ENCODE measurements at places on chromosomes 4 and X.

DNA sequence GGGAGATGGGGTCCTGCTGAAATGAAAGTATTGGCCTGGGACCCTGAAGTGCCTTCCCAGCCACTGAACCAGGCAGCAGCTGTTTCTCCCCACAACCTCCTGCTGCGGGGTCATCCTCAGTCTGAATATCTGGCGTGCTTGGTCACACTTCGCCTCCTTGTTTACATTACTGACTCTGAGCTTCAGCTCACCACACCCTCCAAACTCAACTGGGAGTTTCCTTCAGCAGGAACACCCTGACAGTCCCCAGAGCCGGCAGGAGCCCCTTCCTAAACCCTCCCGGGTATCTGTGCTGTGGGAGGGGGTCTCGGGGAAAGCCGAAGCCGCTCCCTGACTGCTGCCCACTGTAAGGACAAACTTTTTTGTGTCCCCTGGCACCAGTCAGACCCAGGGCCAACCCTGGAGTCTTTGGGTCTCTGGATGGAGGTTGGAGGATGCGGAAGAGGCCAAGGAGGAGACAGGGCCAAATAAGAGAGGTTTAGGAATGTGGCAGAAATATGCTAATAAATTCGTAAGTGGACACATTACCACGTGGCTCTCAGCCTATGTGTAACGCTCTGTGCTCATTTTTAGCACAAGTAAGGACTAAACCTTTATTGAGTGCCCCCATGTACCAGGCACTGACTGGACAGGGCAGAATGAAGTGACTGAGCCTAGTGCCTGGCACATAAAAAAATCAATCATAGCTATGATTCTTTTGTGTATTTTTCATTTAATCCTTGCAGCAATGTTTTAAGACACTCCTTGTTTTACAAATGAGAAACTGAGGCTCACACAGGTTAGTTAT lies 20.7 kb downstream of the FHDC1 start:
- no peak for DNase-seq

GRCh38 chr4:164943192-164943591 lies 34.3 kb downstream of the TRIM61 start:
- DNase-seq, result no peak

GRCh38 chr4:38162240-38162784 lies 202.1 kb downstream of the PTTG2 start:
- no peak for DNase-seq

DNA sequence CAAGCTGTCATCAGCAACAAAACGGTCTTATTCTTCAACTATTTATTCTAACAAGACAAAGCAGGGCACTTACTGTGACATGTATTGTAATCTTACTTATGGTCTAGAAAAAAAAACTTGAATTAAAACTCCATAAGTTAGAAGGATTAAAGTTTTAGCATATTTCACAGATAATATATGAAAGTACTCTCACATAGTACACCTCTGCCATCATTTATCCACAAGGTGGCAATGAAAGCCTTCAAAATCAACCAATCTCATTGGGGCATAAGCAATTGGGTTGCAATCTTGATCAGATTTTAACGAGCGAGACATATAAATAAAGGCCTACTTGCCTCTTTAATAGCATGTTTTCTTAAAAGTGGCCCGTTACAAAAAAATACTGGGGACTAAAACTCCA lies 1382.9 kb downstream of the FAM133A start:
- no peak for DNase-seq

DNA sequence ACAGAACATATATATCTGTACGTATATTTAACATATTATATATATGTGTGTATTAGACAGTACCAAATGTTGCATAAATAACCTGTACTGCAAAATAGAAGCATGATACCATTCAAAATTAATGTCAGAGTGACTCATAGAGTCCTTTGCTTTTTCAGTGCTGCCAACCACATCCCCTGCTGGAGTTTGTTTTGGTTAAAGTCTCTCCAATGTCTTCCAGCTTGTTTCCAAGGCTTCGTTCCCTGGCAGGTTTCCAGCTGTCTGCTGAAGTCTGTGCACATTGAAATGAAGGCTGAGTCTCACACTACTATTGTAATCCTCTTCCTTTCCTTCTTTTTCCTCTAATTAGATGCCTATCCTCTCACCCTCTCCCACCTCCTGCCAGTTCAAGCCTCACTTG lies 14.9 kb downstream of the NRK start:
- no peak for DNase-seq

- DNase-seq, result no peak
Observed at GRCh38 chrX:38142610-38143009, 78.1 kb downstream of the SRPX start.

DNA sequence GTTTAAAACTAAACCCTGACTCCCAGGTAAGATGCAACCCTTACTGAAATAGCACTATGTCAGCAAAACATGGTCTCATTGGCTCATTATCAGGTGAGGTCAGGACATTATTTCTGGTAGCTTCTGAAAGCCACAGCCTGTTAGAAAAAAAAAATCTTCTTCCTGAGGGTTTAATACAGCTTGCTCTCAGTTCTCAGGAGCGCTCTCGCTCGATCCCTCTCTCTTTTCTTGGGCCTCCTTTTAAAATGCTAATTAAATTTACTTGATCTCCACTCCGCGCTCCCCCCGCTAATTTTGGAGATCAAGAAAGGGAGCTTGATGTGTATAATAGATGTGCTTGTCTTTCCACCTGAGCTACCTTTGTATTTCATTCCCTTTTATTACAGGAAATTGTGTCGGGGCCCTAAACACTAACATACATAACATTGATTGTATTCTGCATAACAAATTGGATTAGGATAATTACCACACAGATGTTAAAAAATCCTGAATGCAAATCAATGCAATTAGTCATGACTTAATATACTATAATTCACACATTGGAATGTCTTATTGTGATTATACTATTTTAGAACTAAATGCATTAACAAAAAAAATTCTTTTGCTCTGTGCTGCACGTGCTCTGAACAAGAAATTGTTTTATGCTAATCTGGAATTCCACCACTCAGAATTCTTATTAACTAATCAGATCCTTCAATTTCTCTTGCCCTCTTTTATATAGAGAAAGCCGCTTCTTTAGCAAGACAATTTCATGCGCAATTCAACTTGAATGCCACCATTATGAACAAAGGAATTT lies 101.6 kb upstream of the TEX13D start:
- no peak for DNase-seq

DNA sequence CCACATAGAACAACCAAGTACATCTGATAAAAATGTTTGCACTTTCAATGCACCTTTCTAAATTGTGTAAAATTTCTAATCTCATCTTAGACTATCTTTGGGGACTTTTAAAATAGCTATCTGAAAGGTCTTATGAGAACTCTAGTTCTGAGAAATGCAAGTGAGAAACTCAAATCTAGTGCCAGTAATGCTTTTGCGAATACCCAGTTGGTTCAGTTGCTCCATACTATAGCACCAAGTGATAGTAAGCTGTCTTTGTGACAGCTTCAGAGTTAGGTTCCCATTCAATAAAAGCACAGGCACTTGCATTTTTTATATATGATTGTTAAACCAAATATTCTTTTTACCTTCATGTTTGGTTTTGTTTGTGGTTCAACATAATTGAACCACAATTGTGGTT lies 4.5 kb upstream of the ITM2A start:
- no peak for DNase-seq

- no peak for DNase-seq
Observed at GRCh38 chr4:128682942-128683666, 126.4 kb upstream of the JADE1 start.

- no peak for DNase-seq
Observed at GRCh38 chrX:134544513-134545151, 84.7 kb downstream of the HPRT1 start.

DNA sequence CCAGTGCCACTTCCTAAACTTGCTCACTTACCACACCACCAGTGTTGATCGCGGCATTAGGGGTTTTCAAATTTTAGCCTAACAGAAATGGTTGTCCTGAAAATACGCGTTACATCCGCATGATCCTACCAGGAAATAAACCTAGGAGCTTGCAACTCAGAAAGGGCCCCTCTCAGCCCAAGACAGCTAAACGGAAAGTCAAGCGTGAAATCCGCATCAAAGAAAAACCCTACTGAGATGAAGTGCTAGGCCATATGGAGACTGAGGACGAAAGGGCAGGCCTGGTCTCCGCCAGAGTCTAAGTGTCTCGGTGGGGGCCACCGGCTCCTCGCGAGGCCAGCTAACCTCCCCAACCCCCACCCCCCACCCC lies 626 bp downstream of the YTHDC1 start:
- DNase-seq, result no peak

GRCh38 chr4:95949808-95950207 lies 109.9 kb downstream of the PDHA2 start:
- DNase-seq, result no peak

DNA sequence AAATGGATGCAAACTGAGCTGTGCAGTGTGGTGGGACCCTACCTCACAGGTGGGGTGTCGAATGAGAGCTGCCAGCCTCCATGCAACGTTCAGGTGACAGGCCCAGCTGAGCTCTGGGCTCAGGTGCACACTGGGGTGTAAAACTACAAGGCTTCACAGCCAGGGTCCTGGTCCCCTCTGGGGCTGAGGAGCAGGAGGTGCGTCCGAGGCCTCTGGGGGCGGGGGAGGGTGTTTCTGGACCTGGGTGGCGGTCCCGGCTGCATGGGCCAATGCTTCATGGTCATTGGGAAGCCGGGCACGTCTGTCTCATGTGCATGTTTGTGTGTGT lies 26.5 kb upstream of the SORCS2 start:
- no peak for DNase-seq

DNA sequence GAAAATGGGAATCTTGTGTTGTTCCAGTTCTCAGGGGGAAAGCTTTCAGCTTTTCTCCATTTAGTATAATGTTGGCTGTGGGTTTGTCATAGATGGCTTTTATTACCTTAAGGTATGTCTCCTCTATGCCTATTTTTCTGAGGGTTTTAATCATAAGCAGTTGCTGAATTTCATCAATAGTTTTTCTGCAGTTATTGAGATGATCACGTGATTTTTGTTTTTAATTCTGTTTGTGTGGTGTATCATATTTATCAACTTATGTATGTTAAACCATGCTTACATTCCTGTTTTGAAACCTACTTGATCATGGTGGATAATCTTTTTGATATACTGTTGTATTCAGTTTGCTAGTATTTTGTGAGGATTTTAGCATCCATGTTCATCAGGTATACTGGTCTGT lies 66.8 kb upstream of the CENPE start:
- no peak for DNase-seq

GRCh38 chrX:109632906-109633504 lies 8.0 kb upstream of the KCNE5 start:
- DNase-seq, result no peak

DNA sequence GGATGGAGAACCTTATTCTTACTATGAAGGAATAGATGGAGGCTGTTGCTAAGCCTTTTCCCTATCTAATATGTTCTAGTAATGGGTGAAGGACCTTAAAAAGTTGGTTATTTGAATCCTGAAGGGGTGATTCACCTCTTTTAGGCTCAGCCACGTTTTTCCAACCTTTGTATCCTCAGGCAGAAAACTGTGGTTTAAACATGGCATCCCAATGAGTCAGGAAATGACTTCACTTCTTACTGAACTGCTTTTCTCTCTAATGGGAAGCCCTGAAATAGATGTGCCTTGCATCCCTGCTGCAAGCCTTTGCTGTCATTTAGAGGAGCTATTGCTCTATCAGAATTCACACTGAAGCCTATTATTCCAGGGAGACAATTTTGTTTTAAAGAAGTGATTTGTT lies 191.0 kb upstream of the ARX start:
- no peak for DNase-seq

DNA sequence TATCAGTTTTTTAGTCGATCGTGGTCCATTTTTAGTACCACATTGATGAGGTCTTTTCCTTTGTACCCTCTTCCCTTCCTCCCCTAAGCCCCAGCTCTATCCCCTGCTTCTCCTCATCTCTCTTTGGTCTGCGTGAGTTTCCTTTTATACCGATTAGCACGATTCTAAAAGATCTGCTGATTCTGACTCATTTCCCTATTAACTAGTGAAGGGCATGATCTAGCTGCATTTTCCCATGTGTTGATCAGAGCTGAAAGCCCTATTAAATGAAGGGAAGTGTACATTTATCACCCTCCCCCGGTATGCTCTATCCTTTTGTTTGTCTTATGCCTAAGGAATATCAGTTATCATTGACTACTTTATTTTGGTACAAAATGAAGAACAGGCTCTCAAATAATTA lies 181.7 kb upstream of the NPY2R start:
- DNase-seq, result no peak

- DNase-seq, result no peak
Observed at GRCh38 chrX:65987811-65988210, 52.1 kb downstream of the VSIG4 start.

- DNase-seq, result no peak
Observed at GRCh38 chrX:16222151-16222550, 54.9 kb downstream of the MAGEB17 start.

DNA sequence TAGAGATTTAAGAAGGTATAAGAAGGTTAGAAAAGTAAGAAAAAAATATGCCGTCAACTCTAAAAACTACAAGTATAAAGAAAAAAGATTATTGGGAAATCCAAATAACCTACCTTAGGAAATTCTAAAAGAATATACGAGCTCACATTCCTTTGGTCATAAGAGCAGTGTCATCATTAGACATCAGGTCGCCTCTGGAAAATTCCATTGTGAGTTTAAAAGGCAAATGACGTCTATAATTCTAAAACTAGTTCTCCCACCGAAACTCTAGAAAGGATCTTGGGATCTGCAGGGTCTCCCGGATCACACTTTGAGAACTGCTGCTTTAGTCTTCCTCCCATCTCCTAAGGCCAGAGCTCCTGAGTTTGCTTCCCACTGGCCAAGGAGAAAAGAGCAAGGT lies 518 bp upstream of the SAT1 start:
- no peak for DNase-seq

DNA sequence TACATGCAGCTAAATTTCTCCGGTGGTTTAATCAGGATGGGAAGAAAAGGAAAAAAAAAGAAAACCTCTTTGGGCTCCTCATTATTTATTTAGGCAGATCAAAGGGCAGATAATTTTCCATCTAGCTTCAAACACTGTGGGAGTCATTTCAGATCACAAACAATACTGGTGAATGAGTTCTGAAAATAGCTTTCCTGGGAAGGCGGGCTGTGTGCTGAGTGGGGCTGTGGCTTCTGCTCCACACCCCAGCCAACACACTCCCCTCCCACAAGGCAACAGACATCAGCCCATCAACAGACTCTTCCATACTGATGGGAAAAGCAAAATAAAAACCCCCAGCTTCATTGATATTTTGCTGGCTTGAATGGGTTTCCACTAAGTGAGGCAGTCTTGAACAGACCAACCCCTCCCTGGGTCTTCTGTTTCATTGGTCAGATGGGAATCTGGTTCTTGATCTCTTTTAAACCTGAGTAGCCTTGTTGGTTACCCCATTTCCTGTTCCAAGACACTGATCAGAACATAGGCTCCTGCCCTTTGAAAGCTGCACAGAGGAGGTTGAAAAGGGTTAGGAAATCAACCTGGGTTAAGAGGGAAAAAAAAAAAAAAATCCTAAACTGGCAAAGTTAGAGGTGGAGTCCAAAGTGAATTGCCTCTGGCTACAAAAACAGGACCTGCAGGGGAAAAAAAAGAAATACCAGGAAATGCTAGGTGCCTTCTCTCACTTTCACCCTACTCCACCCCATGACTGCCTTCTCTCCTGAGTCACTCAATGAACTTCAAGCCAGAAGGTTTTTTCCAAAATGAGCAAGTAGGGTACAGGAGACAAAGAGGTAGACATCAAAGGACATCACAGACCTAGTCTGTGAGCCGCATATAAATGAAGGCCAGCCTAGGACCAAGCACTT lies 20.0 kb downstream of the AMOT start:
- no peak for DNase-seq

- DNase-seq, result no peak
Observed at GRCh38 chr4:39732728-39733127, 34.8 kb downstream of the UBE2K start.

- no peak for DNase-seq
Observed at GRCh38 chr4:189294574-189294973, 646.1 kb upstream of the FRG1 start.

All from stimulated activated CD8-positive, alpha-beta memory T cell treated with anti-CD3 and anti-CD28 coated beads, Interleukin-4, amount 100 ng/mL, for 4 hours (primary cell).